Mucosa of gallbladder (tissue), 1 donor: ENCODE measurements at places on chromosomes 7 and 10. TPM values are rescaled to one million over a fixed set of nuclear protein-coding genes. Genes with fewer than 3 reads are reported as not detected.

- no peak for DNase-seq
Measured at GRCh38 chr10:88060762-88061161, 197.3 kb downstream of the PTEN start.

DNA sequence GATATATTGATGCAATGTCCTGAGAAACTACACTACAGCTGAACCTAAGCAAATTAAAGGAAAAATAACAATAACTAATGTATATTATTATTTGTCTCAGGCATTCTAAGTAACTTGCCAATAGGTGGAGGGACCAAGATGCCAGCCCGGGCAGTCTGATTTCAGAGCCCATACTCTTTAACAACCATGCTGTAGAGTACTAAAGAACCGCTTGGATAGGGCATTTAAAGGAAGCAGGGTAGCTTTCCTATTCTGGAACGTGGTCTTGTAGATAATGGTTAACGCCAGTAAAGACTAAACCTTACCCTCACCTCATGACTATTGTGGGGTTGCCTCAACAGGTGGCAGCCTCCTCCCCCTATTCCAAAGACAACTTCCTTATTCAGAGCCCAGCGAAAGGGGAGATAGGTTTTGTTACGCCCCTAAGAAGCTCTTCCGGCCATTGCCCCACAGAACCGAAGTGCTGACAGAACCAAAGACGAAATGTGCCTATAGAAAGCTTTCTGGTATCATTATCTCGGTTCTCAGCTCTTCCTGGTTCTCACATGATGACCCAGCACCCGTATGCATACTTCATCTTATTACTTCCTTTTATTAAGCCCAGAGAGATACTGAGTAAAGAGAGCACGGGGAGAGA lies 707 bp upstream of the C1GALT1 start:
- DNase-seq, result peak; percentile 42

DNA sequence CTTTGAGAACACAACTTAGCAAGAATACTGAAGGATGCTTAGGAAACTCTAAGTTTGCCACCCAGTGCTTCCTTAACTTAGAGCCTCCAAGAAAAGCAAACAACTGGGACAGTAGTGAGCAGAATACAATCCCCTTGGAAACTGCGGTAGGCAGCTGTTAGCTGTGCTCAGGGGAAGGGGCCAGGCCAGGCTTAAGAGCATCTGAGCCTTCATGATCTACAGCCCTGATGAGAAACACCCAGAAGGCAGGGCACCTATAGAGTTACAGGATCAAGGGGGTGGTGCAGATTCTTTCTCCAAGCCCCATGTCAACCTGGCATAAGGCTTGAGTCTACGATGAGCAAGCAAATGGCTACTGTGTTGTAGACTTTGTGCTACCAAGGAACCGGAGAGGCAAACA lies 51.4 kb upstream of the DLG5 start:
- DNase-seq, result no peak

DNA sequence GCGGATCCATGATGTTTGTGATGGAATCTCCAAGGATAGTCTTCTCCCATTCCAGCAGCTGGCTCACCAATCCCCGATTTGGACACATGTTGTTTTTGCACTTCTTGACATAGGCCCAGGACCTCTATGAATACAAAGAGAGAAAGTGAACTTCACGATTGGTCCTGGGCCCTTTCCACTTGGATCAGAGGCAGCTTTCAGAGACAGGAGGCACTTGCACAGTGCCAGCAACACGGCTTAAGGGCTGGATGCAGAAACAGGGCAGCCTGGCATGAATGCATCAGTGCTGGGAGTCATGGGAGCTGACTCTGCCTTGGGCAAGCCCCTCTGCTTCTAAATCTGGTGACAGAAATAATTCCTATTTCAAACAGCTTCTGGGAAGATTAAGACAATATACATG lies 2.1 kb upstream of the TMEM120A start:
- DNase-seq, result no peak

DNA sequence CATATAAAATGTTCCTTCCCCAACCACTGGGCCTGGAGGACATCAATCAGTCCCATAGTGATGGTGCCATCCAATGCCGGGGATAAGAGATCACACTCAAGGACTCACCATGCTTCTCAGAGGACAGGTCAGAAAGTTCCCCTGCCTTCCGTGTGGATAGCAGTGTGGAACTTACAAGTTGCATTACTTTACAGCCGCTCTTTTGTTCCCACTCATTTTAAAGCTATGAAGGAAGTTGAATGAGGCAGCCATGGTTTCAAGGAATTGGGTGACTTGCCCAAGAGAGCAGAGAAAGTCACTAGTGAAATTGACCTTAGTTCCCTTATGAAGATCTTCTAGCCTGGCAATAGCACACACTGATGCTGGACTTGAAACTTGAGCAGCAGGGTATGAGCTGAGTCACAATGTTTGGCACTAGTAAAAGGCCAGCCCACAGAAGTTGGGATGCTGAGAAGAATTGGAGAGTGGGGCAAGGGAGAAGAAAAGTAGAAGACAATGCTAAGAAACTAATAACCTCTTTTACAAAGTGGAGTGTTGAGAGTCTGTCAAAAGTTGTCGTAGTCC lies 78.7 kb downstream of the CXCL12 start:
- no peak for DNase-seq

GRCh38 chr7:123534383-123535260 lies at the start of gene IQUB:
TSS of gene IQUB (minus strand) at chr7:123534595. CDS start at chr7:123512340, 22,255 bp downstream.
- DNase-seq, result peak; percentile 98

DNA sequence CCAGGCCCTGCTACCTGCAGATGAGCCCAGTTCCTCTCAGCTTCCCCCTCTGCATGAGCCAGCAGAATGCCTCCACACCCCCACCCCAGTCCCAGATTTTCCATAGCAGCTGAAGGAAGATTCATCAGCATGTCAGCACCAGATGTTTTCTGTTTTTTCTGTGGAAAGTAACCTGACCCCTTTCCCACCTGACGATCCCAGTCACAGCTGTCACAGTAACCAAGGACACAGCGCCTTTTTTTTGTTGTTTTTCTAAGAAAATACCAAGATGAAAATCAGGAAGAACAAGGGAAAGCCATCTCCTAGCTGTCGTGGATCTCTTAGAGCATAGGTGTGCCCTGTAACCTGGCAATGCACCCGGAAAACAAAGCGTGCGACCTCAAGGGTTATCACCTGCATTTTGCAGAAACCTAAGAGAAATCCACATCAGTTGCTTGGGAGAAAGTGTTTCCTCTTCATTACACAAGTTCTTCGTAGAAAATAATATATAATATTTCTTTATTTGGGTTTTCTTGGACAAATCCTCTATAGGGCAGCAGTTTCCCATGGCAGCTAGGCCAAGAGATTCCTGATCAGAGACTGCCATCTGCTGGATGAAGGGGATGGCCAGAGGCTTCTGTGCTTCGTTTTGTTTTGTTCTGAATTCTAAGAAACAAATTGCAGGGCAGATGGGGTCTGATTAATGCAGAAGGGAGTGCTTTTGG lies 401.9 kb downstream of the TNS3 start:
- peak; percentile 63 for DNase-seq

DNA sequence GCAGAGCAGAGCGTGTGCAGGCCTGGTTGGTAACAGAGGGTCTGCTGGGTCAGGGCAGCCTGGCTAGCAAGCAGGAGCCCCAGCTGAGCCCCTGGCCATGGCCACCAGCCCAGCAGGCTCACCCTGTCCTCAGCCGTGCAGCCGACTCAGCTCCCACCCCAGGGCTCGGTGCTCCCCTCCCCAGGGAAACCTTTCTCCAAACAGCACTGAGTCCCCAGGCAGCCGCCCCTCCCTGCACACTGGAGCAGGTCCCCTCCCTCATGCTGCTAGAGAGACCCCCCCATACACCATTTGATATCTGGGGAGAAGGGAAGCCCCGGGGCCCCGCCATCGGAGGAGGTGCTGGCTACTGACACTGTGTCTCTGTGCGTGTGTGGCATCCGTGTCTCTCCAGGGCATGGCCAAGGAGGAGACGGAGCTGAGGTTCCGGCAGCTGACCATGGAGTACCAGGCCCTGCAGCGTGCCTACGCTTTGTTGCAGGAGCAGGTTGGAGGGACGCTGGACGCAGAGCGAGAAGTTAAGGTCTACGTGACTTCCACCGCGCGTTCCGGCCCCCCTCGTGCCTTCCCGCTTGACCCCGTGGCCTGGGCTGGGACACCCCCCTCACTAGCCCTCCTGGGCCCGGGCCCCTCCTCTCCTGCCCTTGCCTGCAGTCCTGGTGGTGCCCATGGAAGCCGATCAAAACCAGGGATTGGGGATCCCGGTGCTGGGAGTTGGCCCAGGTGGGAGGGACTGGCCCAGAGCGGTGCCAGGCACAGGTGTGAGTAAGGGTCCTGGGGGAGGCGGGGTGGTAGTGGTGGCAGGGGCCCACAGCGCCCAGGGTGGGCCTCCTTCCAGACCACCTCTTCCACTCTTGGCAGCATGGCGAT lies 45.0 kb upstream of the DPYSL4 start:
- no peak for DNase-seq

DNA sequence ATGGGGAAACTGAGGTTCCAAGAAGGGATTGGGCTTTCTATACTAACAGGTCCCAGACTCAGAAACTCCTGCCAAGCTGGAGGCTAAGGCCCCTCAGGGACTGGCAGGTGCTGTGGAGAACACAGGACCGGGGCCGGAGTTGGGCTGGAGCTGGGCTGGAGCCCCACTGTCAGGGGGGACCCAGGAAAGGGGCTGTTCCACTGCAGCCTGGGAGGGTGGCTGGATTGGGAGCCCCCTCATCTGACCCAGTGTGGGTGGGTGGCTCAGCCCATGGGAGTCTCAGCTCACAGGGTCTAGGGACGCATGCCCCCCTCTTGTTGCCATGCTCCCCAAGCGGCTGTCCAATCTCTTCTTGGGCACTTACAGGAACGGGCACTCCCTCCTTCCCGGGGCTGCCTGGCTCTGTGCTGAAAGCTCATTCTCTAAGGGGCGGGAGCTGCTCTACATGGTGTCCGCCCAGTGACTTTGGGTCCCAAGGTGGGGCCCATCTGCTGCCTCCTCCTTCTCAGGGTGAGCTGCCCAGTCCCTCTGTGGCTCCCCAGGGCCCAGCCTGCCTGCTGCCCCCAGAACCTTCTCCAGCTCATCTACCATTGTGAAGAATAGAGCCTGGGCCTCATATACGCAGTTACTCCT lies 126.5 kb downstream of the MYL10 start:
- no peak for DNase-seq

DNA sequence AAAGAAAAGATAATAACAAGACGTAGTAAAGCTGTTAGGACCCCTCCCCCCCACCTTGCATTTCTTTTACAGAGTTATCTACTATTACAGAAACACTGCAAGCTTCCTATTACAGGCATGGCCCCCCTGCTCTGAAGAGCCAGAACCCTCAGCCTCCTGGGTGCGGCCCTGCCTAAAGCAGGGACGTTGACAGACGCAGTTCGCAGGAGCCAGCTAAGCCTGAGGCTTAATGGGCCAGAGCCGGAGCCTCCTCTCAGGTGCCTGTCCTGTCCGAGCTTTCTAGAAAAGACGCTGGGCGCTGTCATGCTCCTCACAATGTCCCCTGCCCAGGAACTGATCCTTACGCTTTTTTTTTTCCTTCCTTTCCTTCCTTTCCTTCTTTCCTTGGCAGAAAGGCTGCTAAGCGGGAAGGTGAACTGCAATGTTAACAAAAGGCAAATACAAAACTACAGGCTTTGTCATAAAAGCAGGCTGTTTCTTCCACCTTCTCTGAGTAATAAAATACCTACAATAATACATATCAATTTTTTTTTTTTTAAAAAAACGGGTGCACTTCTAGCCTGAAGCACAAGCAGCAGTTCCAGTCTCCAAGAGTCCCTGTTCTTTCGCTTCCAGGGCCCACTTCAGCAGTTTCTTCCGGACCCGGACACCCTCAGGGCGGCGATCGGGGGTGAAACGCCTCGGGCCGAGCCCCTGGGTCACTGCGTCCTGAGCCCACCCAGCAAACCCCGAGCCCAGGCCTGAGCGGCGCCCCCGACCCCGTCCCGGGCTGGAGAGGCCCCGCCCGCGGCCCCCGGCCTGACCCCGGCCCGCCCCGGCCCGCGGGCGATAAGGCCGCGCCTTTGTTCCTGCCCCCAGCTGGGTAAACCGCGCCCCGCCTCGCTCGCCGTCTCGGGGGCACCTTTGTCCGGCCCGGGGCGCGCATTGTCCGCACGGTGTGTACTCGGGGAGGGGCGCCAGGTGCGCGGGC lies 11.2 kb downstream of the MNX1 start:
- DNase-seq, result no peak

- no peak for DNase-seq
Measured at GRCh38 chr10:116197946-116198675, 74.9 kb downstream of the GFRA1 start.

- DNase-seq, result no peak
Measured at GRCh38 chr7:103127006-103127405, 21.9 kb downstream of the NAPEPLD start.

DNA sequence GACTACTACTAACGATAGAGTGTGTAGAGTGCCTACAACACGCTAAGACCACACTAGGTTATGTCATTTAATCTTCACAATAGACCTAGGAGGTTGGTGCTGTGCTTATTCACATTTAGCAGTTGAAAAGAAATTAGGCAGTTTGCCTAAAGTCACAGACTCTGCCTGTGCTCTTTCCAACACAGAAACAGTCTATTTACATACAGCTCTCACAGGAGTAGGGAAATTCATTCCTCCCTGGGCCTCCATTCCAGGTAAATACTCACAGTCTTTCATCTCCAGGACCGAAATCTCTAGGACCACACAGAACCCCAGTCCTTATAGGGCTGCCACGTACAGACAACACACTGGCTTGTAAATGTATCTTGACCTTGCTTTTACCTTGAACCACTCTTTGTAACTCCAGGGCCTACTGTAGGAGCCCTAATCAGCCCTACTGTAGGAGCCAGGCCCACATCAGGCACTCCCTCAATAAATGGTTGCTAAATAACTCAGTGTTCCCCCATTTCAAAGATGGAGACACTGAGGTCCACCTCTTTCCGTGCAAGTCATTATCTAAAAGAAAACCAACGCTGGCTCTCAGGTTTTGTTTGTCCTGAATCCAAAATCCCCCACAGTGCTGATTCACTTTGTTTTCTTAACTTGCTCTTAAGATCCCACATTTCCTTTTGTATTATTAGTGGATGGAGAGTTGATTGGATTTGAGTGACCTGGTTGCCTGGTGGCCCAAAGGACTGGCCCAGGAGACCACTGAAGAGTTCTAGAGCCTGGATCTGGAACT lies 146.9 kb downstream of the KCNMA1 start:
- no peak for DNase-seq

DNA sequence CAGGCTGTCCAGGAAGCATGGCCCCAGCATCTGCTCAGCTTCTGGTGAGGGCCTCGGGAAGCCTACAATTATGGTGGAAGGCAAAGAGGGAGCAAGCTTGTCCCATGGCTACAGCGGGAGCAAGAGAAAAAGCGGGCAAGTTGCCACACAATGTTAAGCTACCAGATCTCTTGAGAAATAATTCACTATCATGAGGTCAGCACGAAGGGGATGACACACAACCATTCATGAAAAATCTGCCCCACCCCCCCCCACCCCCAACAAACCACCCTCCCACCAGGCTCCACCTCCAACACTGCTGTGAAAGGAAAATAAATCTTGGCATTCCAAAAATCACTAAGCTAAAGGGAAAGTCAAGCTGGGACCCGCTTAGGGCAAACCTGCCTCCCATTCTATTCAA lies 545.8 kb upstream of the NRP1 start:
- DNase-seq, result no peak

HSPA14 gene
- total RNA-seq, result 8.0 TPM

CLDN12 gene
- total RNA-seq, result 72.0 TPM

SEMA4G gene
- total RNA-seq, result 55.1 TPM

SYT15 gene
- total RNA-seq, result 1.4 TPM
